NCI-H2171 (cell line): ENCODE measurements at places on chromosomes 4 and X.

DNA sequence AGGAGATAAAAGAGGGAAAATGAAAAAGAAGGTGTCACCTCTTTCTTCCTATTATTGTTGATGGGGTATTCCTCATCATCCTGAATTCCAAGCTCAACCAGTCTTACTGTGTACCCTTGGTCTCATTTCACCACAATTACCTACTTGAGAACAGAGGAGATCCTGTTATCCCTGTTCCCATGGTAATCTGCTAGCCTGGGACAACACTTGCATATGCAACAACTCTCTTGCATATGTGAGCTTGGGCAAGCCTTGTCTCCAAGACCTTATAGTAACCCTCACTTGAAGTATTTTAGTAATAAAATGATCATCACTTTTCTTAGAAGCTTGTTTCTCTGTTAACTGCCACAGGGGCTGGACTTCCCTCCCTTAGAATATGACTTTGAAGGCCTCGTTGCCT lies 253.7 kb downstream of the NAP1L3 start:
- DNase-seq: no peak

GRCh38 chr4:148757171-148757570 lies 315.0 kb upstream of the NR3C2 start:
- no peak for DNase-seq

GRCh38 chrX:109049903-109050302 lies 313.5 kb upstream of the IRS4 start:
- no peak for DNase-seq

DNA sequence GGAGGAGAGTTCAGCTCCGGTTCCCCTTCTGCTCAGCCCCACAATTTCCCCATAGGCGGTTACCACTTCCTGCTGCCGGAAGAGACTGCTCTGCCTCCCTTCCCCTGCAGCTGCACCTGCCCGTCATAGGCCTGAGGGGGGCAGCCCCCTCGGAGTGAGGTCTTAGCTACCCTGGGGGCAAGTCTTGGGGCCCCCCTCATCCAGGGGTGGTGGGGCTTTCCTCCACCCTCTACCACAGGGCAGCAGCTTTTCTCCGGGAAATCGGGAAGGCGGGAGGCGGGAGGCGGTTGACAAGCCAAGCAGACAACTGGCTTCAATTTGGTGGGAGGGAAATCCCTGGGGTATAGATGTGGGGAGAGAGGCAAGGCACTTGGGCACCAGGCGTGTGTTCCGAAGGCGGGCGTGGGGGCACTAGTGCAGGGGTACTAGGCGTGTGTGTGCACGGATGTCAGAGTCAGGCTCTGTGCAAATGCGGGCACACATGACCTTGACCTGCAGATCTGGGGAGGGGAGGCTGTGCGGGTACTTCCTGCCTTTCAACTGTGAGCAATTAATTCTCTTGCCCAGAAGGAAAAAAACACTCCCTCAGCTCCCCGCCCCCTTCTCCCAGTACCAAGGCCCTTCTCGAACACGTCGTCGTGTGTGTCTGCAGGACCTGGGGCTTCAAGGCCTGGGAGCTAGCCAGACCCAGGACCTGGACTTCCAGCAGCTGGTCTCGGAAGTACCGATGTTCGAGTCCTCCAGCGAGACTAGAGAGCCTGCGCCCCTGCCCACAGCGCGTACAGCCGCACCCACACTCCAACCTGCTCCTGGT lies 1.0 kb upstream of the ARHGAP4 start:
- DNase-seq: peak; percentile 43

GRCh38 chr4:102552781-102553180 lies 51.6 kb downstream of the NFKB1 start:
- DNase-seq: no peak

- no peak for DNase-seq
Observed at GRCh38 chrX:65994519-65995506, 45.1 kb downstream of the VSIG4 start.

GRCh38 chrX:358651-359143 lies 28.0 kb downstream of the PPP2R3B start:
- no peak for DNase-seq

- DNase-seq: no peak
Observed at GRCh38 chr4:1797861-1798579, 4.9 kb downstream of the FGFR3 start.

- no peak for DNase-seq
Observed at GRCh38 chr4:124118061-124118460, 594.5 kb downstream of the ANKRD50 start.

DNA sequence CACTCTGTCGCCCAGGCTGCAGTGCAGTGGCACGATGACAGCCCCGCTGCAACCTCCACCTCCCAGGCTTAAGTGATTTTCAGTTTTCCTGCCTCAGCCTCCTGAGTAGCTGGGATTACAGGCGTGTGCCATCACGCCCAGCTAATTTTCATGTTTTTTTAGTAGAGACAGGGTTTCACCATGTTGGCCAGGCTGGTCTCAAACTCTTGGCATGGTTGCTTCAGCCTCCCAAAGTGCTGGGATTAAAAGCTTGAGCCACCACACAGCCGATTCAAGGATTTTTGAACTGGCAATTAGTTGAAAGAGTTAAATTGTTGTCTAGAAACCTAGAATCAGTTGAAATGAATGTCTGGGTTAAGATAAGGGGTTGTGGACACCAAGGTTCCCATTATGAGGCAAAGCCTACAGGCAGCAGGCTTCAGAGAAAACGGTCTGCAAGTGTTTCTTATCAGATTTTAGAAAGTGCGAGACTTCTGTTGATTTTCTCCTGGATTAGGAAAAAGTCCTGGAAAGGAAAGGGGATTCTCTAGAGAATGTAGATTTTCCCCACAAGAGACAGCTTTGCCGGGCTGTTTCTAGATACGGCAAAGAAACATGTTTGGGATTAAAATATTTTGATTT lies 8.3 kb upstream of the CCNI start:
- DNase-seq: no peak
